Stimulated activated CD8-positive, alpha-beta memory T cell treated with anti-CD3 and anti-CD28 coated beads, Interleukin-7, amount 100 ng/mL, for 1 hour (primary cell): ENCODE measurements at places on chromosomes 5 and 9.

GRCh38 chr9:132135456-132135855 is 26.4 kb upstream of the NTNG2 start:
- no peak for DNase-seq

GRCh38 chr5:89243611-89244010 is 360.6 kb upstream of the MEF2C start:
- DNase-seq: no peak

DNA sequence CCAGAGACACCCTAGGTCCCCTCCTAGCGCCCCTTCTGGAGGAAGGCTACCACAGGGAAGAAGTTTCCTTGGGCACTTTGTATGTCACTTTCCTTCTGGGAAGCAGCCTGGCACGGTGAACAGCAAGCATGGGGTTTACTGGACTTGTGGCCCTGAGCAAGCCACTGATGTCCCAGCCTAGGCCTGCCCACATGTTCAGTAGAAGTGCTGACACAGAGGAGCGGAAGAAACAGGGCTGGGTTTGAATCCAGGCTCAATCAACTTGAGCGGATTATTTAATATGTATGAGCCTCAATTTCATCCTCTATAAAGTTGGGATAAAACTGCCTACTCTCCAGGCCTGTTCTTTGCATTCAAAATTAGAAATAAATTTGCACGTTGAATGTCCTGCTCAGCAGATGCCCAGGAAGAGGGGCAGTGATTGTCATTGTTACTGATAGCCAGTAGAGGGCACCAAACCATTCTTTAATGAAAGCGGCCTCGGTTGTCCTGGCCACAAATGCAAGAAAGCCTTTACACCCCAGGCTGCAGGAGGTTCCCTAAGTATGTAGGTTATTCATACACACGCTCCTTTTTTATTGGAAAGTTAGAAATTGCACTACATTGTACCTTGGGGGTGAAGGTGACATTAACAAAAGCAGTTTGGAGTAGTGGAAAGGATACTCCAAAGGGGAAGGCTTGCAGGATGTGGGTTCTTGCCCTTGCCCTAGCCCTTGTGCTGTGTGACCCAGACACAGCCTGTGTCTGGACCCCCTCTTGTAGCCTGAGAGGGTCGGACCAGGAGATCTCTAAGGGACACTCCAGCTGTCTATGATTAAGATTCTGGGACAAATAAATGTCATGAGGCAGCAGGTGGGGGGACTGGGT is 13.4 kb upstream of the XPA start:
- no peak for DNase-seq

DNA sequence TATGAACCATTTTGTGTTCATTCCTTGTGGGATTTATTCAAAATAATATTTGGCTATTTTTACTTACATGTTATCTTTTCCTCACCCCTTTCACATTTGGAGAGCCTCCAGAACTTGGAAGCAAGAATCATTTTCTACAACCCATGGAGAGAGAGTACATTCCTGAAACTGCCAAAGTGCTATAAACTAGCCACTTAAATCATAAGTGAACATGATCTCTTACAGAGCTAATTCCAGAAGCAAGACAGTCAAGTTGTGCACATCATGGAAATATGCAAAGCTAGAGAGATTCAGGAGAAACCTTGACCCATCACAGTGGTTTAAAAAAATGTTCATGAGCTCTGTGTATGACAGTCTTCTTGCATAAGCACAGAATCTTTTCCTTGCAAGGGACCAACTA is 883.6 kb upstream of the C9orf72 start:
- no peak for DNase-seq

DNA sequence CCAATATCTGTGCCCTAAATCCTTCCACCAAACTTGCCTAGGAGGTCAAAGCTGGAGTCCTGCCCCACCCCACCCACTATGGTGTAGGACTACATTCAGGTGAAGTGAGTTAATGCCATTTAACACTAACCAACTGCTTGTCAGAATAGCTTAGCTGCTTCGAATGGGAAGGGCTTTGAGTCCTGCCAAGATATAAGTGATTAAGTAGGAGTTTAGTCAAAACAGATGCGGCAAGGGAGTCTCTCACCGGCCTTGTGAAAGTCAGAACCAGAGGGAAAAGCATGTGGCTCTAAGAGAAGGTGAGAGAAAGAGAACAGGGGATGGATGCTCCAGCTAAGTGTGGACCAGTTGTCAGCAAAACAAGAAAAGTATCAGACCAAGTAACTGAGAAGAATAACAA is 132.6 kb downstream of the SPOCK1 start:
- no peak for DNase-seq

DNA sequence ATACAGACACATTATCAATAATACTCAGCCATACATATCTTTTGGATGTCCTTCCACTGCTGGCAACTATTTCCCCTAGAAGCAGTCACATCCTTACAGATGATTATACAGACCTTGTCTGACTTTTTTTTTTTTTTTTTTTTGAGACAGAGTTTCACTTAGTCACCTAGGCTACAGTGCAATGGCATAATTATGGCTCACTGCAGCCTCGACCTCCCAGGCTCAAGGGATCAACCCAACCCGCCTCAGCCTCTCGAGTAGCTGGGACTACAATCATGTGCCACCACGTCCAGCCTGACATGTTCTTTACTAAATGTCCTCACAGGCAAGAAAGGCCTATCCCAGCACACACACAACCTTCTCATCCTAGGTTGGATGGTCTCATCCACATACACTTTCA is 24.0 kb downstream of the NR6A1 start:
- DNase-seq: no peak

DNA sequence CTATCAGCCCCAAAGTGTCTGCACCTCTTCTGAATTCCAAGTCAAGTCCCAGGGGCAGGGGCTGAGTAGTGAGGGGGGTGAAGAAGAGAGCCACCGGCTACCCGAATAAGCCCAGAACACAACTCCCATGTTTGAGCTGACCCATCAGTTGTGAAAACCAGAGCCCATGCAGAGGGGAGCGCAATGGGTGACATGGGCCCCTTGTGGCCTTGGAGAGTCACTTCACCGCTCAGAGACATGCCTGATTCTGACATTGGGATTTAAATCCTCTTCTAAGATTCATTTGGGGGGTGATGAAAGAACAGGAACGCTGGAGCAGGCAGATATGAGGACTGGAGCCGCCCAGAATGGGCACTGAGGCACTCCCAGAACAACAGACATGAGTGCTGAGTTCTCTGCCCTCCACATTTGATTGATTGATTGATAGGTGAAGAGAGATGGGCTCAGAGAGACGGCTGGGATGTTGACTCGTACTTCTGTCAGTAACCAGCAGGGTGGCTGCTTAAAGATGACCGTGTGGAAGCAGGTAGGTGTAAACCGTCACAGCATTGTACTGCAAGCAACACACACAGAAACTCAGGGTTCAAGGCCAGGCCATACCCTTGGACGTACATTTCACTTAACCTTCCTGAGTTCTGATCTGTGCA is 74.3 kb downstream of the GPR21 start:
- DNase-seq: no peak

GRCh38 chr5:15383469-15383868 is 116.5 kb upstream of the FBXL7 start:
- no peak for DNase-seq

DNA sequence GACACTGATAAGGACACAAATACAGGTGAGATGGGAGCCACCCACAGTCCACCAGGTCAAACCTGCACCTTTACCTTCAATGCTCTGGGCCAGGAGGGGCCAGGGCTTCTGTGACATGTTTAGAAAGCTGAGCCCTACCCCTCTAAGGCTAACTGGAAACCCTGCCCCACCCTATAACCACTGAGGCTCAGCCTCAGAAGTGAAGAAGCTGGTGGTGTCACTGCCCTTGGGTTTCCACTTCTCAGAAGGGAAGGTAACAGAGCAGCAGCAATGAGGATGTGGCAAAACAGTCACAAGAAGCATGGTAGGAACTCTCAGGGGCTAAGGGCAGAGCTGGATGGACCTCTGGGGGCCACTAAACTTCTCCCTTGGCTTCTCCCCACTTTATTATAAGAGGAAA is 6.0 kb downstream of the PDGFRB start:
- no peak for DNase-seq

GRCh38 chr5:172111852-172112225 is 76.2 kb downstream of the STK10 start:
- no peak for DNase-seq

DNA sequence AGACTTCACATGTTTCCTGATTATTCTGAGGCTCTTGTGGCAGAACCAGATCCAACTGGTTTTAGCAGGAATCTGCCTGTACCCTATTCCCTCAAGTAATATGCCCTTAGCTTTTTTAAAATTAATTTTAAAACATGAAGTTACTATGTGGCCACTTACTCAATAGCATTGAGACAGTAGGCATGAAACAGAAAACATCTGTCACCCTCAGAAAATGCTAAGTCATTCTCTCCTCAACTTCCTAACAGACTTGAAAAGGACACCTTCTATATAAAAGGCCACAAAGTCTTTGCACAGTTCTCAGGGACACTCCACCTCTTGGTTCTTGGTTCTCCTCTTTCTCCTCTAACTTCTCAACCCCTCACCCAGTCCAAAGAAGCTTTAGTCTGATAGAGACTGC is 277.8 kb downstream of the RAB3C start:
- DNase-seq: no peak

DNA sequence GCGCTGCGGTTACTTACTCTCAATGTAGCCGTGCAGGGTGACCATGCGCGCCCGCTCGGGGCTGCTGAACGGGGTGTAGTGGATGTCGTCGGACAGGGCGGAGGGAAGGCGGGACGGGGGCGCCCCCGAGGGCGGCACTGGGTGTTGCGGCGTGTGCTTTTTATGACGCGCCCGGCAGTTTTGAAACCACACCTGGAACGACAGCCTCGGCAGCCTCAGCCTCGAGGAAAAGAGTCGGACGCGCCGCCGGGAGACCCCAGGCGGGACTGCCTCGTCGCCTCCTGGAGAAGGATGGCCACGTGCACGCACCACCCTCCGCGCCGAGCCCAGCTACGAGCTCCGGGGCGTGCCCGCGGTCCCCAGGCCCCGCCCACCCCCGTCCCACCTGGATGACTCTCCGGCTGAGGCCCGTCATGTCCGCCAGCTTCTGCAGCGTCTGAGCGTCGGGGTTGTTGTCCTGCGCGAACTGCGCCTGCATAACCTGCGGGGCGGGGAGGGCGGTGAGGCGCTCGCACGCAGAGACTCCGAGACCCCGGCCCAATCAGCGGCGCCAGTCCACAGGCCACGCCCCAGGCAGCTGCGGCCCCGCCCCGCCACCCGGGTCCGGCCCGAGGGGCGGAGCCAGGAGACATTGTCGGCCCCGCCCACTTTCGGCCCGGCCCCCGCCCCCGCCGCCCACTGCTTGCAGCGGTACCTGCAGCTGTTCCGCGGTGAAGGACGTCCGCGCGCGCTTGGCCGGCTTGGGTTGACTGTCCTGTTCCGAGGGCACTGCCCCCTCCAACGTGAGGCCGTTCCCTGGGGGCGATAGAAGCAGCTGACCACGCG is 15.0 kb downstream of the LHX6 start:
- peak; percentile 7 for DNase-seq

- DNase-seq: no peak
Observed at GRCh38 chr5:83988293-83988685, 267.6 kb upstream of the HAPLN1 start.

GRCh38 chr5:54616031-54616430 is 98.5 kb downstream of the SNX18 start:
- no peak for DNase-seq

GRCh38 chr9:136526625-136527066 is 19.2 kb downstream of the NOTCH1 start:
- no peak for DNase-seq

DNA sequence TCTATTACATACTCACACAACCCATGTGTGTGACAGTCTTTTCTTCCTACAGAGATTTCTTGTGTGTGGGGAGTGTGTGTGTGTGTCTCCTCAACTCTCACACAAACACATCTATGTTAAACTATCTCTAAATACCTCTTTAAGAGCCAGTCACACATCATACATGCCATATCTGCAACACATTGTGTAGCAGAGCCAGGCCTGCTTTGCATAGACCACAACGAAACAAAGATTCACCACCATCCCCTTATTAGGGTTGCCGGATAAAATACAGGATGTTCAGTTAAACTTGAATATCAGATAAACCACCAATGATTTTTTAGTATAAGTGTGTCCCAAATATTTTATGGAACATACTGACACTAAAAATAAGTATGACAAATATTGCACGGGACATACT is 2.3 kb downstream of the FAM170A start:
- DNase-seq: no peak

DNA sequence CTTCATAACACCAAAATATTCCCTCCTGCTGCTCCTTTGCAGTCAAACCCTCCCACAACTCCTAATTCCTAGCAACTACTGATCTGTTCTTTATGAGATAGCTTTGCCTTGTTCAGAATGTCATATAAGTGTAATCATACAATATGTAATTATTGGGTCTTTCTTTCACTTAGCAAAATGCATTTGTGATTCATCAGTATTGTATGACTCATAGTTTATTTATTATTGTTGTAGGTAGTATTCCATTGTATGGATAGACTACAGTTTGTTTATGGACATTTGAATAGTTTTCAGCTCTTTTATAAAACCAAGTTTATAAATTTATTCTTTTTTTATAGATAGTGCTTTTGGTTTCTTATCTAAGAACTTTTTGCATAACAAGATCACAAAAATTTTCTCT is 468.2 kb upstream of the KIF2A start:
- DNase-seq: no peak

GRCh38 chr9:4084435-4084818 is 215.4 kb downstream of the GLIS3 start:
- DNase-seq: no peak

GRCh38 chr9:109861499-109861898 is 81.5 kb downstream of the PALM2AKAP2 start:
- DNase-seq: no peak

GRCh38 chr5:108925073-108925472 is 177.4 kb downstream of the FER start:
- DNase-seq: no peak

DNA sequence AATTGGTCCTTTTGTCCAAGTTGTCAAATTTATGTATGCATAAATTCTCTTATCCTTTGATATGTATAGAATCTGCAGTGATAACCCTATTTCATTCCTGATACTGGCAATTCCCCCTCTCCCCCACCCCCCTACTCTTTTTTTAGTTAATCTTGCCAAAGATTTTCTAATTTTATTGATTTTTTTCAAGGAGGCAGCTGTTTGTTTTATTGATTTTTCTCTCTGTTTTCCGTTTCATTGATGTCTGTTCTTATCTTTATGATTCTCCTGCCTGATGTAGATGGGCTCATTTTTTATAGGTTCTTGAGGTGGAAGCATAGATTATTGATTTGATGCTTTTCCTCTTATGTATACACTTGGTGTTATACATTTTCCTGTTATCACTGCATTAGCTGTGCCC is 34.4 kb downstream of the SMC5 start:
- no peak for DNase-seq
